ENCODE measurements at places on chromosomes 7 and 10.

- DNase-seq, result no peak
Observed at GRCh38 chr10:95414016-95414830, 123.4 kb upstream of the PDLIM1 start.

- DNase-seq, result no peak
Observed at GRCh38 chr10:47243791-47244190, 56.2 kb upstream of the GDF10 start.

GRCh38 chr10:23319835-23320234 lies 24.8 kb downstream of the C10orf67 start:
- no peak for DNase-seq

- DNase-seq, result no peak
Observed at GRCh38 chr10:98617906-98618520, 171.3 kb upstream of the HPS1 start.

DNA sequence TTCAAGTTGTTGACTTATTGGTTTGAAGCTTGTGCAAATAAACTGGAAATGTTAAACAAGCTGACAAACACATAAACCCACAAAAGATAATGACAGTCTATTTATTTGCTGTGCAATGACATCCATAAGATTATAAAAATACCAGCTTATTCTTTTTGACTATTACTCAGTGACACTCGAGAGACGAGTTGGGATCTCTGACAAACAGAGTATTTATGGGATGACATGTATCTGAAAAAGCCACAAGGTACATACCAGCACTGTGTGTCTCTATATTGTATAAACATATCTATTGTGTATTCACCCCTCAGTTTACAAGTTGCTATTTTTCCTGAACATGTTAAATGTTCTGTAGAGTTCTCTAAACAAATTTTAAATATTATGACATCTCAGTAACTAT lies 88.9 kb downstream of the CHRM2 start:
- DNase-seq, result no peak

GRCh38 chr7:19815546-19815945 lies 42.1 kb upstream of the TMEM196 start:
- DNase-seq, result no peak

- DNase-seq, result peak; percentile 24
Observed at GRCh38 chr10:102644066-102644645, at the start of gene TRIM8. Gene TRIM8, plus strand, starts transcription at chr10:102644479. Its CDS starts 139 bp downstream, at chr10:102644618.

DNA sequence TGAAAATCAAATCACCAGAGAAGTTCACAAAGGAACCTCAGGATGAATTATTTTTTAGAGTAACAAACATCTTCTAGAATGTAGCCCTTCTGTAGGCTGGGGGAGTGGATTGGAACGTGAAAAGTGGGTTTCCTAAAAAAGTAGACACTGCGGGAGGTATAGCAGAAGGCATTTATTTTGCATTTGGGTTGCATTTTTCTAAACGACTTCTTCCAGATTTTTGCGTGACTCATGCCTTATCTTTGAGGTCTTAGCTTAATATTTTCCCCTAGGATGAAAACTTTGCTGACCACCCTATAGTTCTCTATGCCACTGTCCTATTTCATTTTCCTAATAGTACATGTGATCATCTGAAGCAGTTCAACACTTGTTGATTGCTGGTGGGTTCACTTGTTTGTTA lies 112.7 kb upstream of the JCAD start:
- no peak for DNase-seq

DNA sequence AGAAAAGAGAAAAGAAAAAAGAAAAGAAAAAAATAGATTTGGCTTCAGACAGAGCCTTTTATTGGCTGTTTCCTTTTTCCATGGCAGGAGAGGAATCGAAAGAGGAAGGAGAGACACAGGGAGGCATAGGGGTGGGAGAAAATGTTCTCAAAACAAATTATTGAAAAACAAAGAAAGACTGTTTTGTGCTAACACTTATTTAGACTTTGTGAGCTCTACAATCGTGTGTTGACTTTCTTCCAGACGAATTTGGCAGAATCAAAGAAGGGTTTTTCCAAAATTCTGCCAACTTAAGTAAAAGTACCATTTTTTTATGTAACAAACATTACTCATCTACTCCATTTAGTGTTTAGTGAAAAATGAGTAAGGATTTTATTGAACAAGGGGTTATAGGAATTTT lies 982.2 kb downstream of the REEP3 start:
- DNase-seq, result no peak

- DNase-seq, result no peak
Observed at GRCh38 chr7:36071605-36072004, 81.4 kb upstream of the EEPD1 start.

DNA sequence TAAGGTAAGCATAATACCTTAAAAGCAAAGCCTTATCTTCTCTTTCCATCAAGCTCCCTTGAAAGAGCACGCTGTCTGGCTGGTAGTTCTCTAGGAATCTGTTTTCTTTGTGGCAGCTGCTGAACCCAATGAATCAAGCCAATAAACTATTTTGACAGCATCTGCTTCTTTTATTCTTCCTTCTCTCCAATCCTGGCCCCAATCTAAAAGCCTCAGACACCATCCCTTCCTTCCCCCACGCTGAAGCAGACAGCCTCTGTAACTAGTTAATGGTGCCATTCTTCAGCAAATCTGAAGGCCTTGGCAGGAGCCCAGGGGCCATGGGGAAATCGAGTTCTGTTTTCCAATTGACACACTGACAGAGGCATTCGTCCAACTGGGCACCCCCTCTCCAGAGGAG lies 186.6 kb upstream of the LYZL1 start:
- DNase-seq, result no peak

- DNase-seq, result no peak
Observed at GRCh38 chr7:82264783-82265305, 178.7 kb downstream of the CACNA2D1 start.

GRCh38 chr10:113158183-113158582 lies 208.1 kb downstream of the TCF7L2 start:
- no peak for DNase-seq

DNA sequence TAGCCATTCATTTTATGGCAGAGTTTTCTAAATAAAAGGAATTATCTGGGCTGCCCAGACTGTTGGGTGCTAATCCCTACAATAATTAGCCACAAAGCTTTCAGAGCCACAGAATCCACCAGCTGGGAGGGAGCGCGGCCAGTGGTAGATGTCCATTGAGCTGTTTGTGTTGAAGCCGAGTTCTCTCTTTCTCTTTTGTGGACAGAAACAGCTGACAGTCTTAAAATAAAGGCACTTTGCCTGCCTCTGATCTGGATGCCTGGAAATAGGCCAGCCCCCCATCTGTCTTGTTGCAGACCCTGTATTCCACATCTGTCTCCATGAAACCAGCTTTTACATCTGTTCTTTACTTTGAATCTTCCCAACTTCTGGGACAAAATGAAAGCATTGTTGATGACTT lies 66.1 kb downstream of the MTPN start:
- DNase-seq, result no peak

DNA sequence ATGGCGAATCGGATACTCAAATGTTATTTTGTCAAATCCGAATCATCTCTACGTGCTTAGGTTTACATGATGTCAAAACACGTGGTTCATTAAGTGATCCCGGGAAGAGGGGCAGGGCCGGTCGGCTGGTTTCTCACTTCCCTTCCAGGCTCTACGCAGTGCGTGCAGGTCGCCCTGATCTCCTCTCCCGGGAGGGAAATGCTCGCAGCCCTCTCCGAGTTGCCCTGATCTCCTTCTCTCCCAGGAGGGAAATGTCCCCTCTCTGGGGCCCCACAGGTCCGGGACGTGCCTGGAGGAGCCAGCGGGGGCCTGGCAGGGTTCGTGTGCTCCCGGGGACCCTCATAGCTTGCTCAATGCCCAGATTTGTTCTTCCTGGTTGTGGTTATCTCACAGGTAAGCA lies 202.7 kb downstream of the DNAJB6 start:
- DNase-seq, result no peak

- no peak for DNase-seq
Observed at GRCh38 chr7:35714862-35715261, 19.9 kb upstream of the HERPUD2 start.

GRCh38 chr7:139739863-139740597 lies 37.8 kb downstream of the HIPK2 start:
- no peak for DNase-seq

DNA sequence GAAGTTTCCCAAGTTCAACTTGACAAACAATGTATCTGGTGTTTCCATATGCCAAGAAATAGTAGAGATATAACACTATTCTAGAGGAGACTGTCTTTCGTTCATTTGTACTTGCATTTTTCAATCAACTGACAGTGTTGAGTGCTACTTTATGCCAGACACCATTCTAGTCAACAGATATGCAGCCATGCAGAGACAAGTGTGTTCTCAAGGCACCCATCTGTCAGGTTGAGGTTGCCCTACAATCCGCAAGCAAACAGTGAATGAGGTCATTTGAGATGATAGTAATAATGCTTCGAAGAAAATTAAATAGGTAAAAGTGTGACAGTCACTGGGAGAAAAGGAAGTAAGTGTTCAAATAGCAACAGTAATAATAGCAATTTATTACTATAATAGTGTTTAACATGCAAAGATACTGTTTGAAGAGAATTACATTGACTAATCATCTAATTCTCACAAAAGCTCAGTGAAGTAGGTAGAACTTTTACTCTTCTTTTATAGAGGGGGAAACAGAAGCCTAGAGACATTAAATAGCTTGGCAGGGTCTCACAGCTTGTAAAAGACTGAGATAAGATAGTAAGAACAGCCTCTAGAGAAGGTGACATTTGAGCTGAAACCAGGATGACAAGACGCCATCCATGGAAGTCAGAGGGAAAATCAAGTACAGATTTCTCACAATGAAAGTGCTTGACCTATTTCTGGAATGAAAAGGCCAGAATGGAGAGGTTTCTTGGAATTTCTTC lies 936.9 kb downstream of the SORCS3 start:
- DNase-seq, result no peak

- DNase-seq, result no peak
Observed at GRCh38 chr10:47311193-47311931, 10.9 kb upstream of the GDF2 start.

DNA sequence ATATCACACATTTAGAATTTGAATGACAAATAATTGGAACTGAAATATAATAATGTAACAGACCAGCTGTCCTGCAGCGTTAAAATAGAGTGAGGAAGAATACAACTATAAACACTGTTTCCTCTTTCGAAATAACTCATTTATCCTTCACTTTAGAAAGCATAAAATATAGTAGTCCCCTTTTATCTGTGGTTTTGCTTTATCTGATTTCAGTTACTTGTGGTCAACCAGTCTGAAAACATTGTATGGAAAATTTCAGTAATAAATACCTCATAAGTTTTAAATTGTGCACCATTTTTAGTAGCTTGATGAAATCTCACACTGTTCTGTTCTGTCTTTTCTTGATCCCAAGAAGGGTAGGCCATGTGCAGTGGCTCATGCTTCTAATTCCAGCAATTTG lies 31.7 kb downstream of the POLR1F start:
- DNase-seq, result no peak

DNA sequence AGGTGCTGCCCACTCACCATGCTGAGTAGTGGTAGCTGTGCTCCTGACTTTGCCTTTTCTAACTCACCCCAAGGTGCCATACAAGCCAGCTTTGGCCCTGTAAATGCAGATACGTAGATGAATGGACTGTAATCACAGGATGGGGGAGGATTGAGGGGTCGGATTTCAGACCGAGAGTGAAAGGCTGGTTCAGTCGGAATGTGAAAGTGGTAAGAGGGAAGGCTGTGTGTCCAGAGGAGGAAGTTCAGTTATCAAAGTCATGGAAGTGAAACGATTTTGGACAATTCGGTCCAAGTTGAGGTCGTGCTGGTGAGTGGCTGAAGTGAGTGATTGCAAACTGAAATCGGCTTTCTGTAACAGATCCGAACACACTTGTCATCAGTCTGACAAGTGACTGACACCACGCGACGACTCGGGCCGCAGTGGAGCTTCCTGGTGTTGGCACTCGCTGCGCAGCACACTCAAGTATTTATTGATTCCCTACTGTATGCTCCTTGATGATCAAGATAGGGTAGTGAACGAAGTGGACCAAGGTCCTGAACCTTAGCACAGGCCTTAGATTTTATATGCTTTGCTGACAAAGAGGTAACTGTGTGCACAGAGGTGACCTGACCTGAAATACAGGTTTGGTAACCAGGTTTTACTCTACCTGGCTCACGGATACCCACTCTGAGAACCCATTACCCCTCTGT lies 10.5 kb downstream of the ZNF282 start:
- no peak for DNase-seq

GRCh38 chr10:91378061-91378460 lies 32.1 kb upstream of the HECTD2 start:
- no peak for DNase-seq

GRCh38 chr7:110973196-110973990 lies 117.5 kb upstream of the LRRN3 start:
- no peak for DNase-seq

- DNase-seq, result no peak
Observed at GRCh38 chr7:147411096-147411495, 1179.5 kb upstream of the C7orf33 start.

Measured in activated CD4-positive, CD25-positive, alpha-beta regulatory T cell treated with anti-CD3 and anti-CD28 coated beads, Interleukin-2, amount 50 U/mL, for 16 hours (primary cell).